Activated CD4-positive, alpha-beta T cell treated with anti-CD3 and anti-CD28 coated beads, Interleukin-2, amount 50 U/mL, for 4 hours (primary cell): ENCODE measurements at places on chromosomes 5 and 9.

- no peak for DNase-seq
Measured at GRCh38 chr5:85488295-85488694, 1103.6 kb upstream of the EDIL3 start.

- no peak for DNase-seq
Measured at GRCh38 chr5:178786859-178787499, 56.5 kb upstream of the ZNF354A start.

DNA sequence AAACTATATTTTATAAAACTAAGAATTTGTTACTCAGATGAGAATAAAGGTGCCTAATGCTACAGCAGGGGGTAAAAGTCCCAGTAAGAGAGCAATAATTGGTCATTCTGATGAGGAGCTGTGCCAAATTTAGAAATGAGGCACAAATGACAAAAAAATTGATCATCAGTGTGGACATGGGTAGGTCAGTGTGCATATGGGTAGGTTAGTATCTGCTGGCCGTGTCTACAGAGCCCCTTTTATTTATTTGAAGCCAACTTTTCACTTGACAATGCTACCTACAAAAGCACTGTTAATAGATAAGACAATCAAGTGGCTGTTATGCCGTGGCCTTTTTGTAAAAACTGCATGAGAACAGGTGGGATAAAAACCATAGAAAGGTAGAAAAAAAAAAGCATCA, 454.6 kb downstream of the RAB3C start:
- DNase-seq = no peak

DNA sequence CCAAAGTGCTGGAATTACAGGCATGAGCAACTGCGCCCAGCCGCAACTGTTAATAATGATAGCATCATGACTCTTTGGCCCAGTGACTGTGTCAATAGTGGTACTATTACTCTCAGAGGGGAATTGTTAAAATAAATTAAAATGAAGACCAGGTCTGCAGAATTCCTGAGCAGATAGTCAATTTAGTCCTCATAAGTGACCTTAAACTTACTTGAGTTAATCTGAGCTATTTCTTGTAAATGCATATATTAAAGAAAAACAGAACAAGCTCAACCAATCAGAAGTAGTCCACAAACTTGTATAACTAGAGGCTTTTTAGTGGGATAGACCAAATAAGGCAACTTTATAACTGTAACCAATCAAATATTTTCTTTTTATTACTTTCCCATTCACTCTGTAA, 1.7 kb upstream of the RECK start:
- no peak for DNase-seq

DNA sequence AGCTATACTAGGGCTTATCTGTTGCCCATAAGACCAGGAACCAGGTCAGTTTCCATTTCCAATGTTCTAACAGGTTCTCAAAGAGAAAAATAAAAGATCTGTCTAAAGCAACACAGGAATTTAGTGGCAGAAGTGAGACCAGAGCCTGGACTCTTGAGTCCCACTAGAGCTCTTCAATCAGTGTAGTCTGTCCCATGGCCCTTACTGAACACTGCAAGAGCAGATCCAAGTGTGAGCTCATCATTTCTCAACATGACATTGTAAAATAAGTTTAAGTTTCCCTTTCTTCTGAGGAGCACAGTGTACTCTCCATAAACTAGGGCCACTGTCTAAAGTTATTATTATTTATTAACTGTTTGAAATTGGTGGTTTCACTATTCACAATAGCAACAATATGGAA, 8.6 kb upstream of the PAPPA start:
- DNase-seq = no peak

GRCh38 chr5:143213231-143213850, 190.1 kb downstream of the NR3C1 start:
- DNase-seq = no peak

DNA sequence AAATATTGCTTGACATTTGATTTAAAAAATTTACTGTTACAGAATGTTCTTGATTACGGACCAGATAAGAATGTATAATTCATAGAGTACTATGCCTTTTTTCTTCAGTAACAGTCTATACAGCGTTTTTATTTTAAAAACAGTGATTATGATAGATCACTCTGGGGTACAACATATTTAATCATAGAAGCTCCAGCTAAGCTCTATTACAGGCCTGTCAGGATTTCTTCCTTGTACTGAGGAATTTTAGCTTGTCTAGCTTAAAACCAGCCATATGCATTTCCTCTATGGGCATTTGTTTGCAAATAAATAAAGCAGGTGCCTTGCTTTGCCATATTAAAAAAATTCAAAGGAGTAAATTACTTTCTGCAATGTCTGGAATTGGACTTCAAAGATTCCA, 423.8 kb downstream of the BNC2 start:
- DNase-seq = no peak

DNA sequence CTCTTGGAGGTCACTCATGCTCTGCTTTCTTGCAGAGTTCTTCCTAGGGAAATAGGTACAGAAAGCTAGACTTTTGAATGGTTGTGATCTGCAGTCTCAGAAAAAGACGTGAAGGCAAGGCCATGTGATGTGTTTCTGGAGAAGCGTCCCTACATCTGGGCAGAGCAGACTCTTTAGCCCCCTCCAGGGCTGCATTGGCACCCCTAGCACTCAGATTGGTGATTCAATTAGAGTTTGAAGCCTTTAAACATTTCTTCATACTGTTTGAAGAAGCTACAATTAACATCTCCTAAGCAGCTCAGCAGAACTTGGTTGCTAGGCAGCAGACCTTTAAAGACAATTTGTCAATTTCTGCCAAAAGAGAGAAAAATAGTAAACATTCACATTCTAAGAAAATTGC, 21.6 kb downstream of the JADE2 start:
- DNase-seq = no peak

DNA sequence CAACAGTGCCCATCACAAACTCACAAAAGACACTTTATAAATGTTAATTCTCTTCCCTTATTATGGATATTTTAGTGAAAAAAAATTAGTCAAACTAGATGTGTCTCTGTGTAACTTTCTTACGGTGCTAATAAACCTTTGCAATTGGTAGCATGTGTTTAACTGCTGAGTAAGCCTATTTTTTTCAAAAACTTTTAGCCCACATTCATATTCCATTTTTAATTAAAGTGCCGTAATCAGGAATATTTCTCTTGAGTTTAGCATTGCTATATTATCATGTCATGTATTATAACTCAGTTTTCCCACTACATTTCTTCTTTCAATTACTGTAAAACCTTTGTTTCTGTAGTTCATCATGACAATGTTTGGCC, 51.4 kb downstream of the FYB1 start:
- DNase-seq = no peak

- no peak for DNase-seq
Measured at GRCh38 chr5:2514484-2514883, 237.0 kb downstream of the IRX2 start.

GRCh38 chr5:107558823-107559375, 111.8 kb downstream of the EFNA5 start:
- DNase-seq = no peak

DNA sequence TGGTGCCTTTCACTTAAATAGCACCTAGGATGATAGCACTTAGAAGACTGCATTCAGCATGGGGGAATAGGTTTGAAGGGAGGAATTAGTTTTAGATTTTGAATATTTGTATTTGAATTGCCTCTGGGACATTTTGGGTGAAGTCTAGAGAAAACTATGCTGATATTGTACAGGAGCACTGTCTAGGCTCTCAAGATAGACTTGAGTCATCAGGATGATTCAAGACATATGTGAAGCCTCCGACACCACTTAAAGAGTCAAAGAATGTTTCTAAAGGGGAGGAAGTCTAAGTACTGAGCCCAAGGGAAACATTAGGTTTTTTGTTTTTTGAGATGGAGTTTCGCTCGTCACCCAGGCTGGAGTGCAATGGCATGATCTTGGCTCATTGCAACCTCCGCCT, 63.9 kb upstream of the CCDC180 start:
- DNase-seq = no peak

- no peak for DNase-seq
Measured at GRCh38 chr5:87233143-87233542, 34.5 kb upstream of the RASA1 start.

- no peak for DNase-seq
Measured at GRCh38 chr9:74804018-74804385, 83.7 kb downstream of the TRPM6 start.

DNA sequence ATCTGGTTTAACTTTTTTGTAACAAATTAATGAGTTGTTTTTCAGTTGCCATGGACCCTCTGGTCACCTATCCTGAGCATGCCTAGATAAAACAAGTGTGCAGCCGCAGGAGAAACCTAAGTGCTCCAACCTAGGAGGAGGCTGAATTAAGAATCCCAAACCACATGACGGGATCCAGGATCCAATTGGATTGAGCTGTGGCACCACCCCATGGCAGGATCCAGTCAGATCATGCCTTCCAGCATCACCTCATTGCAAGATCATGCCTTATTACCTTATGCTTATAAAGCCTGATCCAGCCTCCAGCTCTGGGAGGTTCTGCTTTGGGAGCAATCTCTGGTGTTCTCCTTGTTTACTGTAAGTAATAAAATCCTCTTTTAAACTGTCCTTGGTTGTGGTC, 662.0 kb downstream of the TLR4 start:
- DNase-seq = no peak

DNA sequence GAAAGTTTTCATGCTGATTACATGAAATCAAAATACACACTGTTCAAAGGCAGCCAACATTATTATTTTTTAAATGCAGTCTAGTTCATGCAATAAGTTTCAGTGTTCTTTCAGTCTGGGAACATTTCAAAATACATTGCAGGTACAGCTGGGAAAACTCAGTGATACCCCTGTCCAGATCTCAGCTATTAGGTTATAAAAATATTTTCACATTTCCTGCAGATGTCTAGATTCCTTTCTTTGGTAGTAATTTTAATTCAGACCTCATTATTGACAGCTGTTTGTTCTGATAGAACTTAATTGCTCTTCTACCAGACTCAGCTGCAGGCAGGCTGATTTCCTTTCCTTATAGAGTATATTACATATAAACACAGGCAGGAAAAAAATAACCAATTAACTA, 556.8 kb upstream of the DMAC1 start:
- no peak for DNase-seq

DNA sequence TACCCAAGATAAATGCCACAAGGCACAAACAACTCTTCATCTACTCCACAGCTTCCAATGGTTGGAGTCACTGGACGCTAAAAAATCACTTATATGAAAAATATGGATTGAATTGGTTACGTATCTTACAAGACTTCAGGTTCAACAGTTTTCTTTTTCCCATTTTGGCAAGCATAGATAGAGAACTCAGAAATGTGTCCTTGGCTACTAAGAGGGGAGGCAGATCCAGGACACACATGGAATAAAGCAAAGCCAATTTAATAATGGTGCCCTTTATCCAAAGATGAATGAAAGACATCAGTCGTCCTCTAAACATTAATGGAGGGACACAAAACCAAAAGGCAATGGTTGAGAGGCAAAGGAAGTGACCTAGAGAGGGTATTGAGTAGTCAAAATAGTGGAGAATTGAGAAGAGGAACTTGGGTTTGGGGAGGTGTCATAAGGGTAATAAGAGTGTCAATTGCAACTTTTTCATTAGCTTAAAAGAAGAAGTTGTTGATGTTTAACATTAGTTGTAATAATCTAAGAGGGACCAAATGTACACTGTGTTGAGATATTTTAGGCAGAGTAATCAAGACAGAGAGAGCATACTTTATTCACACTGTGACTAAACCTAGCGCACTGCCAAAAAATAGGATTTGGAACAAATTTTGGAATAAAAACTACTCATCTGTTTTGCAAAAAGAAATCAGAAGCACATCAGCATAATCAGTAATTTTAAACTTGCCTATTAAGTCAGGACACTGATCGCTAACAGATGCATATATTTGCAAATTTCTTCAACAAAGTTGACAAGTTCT, 308.2 kb downstream of the ARL15 start:
- DNase-seq = no peak

DNA sequence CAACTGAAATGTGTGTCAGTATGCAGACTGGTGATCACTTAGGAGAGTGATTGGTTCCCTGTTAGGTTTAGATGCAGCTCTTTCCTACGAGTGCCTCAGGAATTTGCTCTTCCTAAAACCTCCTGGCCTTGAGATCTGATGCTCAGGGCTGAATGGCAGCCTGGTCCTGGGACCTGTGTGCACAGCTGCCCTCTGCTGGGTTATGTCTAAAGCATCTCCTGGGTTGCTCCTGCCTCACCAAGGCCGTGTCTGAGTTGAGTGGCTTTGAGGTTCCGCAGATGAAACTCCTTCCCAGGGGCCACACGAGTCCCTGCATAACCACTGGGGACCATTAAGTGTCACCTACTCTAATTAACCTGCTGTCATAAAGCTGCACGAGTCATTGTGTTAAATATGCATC, 59.5 kb downstream of the MVB12B start:
- no peak for DNase-seq

DNA sequence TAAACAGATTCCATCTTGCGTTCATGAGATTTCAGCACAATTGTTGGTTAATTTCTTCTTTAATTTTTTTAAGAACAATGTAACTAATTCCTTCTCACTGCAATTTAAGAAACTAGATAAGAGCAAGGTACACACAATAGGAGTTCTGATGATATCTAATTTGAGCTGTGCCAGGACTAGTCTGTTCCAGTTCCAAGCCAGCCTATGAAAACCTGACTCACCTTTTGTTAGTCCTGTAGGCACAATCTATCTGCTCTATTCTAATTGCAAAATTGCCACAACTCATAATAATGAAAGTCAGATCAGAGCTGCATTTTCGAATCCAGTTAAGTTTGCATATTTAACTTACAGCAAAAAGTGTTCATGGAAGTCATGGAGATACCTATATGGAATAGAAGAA, 494.1 kb upstream of the TUSC1 start:
- DNase-seq = no peak

- no peak for DNase-seq
Measured at GRCh38 chr9:30609713-30610112, 1774.7 kb upstream of the ACO1 start.

- DNase-seq = no peak
Measured at GRCh38 chr9:99433555-99433954, 211.5 kb downstream of the SEC61B start.

GRCh38 chr5:34738381-34738780, 82.3 kb downstream of the RAI14 start:
- DNase-seq = no peak

- no peak for DNase-seq
Measured at GRCh38 chr5:139772927-139773690, 22.5 kb upstream of the PSD2 start.

- no peak for DNase-seq
Measured at GRCh38 chr5:93151121-93151520, 429.9 kb downstream of the NR2F1-AS1 start.

- DNase-seq = no peak
Measured at GRCh38 chr9:14405176-14405706, 91.3 kb upstream of the NFIB start.

- no peak for DNase-seq
Measured at GRCh38 chr5:164545507-164545906, 1040.1 kb downstream of the MAT2B start.

GRCh38 chr5:130532786-130533185, 628.5 kb downstream of the CHSY3 start:
- no peak for DNase-seq
